Endothelial cell (in vitro differentiated cells): ENCODE measurements at places on chromosomes 5 and 9. TPM values are rescaled to one million over a fixed set of nuclear protein-coding genes. Genes with fewer than 3 reads are reported as not detected.

Gene MARVELD2
- total RNA-seq, result 6.5 TPM

GRCh38 chr9:35568196-35568595, 36.9 kb upstream of the TESK1 start:
- DNase-seq, result no peak

Gene NPR2
- total RNA-seq, result 30.8 TPM

GRCh38 chr5:39513236-39513635, 88.5 kb upstream of the DAB2 start:
- DNase-seq, result no peak

Gene SPINK13
- not detected for total RNA-seq

Gene PANK3
- total RNA-seq, result 103 TPM

DNA sequence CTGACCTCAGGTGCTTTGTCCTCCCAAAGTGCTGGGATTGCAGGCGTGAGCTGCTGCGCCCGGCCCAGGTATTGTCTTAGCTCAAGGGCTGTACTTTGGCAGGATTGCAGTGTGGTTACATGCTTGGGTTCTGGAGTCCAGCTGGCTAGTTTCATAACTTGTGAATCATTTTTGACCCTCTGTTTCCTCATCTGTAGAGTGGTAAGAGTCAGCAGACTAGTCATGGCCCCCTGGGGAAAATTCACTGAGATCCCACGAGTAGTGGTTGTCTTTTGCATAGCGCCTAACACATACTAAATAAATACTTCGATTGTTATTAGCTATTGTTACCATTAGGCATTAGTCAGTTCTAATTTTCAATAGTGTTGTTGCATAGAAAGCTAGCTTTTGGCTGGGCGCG, 14.3 kb downstream of the PTPA start:
- DNase-seq, result no peak

- DNase-seq, result no peak
Observed at GRCh38 chr5:11048760-11049159, 287.7 kb upstream of the DAP start.

Gene ABLIM3
- total RNA-seq, result 3.6 TPM

GRCh38 chr9:20335668-20336332, 286.5 kb downstream of the MLLT3 start:
- no peak for DNase-seq

Gene ZNF483
- 24.0 TPM for total RNA-seq

DNA sequence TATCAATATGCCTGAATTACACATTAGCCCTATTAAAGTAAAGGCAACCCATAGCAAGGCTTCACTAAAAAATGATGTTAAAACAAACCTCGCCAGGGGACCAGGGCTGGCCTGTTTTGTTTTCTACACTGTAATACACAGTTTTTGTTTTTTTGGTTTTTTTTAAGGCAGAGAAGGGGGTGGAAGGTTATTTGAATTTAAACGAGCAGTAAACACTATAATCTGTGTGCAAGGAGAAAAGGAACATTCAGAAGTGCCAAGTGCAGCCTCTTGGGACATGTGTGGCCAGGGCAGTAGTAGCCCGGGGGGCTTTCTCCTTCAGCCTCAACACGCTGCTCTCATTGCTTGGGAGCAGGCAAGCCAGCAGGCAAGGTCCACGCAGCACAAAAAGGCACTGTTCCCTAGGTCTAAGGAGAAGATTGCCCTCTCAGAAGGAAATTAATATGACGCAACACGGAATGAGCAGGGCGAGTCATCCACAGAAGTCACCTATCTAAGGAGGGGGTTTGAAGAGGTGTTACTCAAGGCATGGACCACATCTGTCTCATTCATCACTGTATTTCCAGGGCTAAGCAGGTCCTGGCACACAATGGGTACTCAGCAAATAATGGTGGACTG, 16.2 kb downstream of the SIL1 start:
- no peak for DNase-seq

Gene LOX
- total RNA-seq, result 0.23 TPM

Gene UAP1L1
- total RNA-seq, result 3.2 TPM

DNA sequence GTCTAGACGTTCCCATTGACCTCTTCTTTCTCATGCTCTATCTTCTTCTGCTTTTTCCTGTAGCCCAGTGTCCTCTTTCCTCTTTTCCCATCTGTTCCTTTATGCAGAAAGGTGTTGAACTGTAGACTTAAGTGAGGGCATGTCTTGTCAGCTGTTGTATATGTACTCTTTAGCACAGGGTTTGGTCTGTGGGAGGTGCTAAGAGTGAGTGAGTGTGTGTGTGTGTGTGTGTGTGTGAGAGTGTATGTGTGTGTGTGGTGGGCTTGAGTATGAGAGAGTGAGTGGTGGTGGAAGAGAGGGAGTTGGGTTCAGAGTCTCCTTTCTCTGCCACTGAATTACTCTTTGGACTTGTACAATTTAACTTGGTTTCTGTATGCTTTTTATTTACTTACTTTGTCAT, 10.3 kb upstream of the ROPN1L start:
- no peak for DNase-seq

Gene SLC9A3
- total RNA-seq, result 1.1 TPM

GRCh38 chr5:147961208-147961749, 54.9 kb upstream of the C5orf46 start:
- no peak for DNase-seq

DNA sequence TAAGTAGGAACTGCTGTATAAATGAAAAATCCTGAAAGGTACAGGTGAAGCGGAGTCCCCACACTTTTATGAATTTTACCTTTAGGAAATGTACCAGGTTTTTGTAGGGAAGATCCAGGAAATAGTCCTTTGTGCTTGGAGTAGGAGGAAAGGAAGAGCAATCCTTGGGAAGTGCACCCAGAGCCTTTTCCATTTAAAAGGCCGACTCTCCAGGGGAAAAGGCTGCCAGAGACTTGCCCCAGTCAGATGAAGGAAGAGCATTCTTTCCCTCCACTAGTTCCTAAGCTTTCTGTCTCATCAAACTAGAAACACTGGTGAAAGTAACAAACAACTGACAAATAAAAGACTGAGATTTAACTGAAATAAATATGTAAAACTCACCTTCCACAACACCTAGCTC, 779.4 kb upstream of the CDH6 start:
- no peak for DNase-seq

GRCh38 chr5:181217803-181218062, 5.3 kb upstream of the TRIM41 start:
- no peak for DNase-seq

- no peak for DNase-seq
Observed at GRCh38 chr9:71891557-71892189, 19.3 kb downstream of the ABHD17B start.

- no peak for DNase-seq
Observed at GRCh38 chr5:179817890-179818745, 2.6 kb upstream of the SQSTM1 start.

- DNase-seq, result no peak
Observed at GRCh38 chr9:132539096-132539495, 43.3 kb upstream of the BARHL1 start.

Gene CMBL
- total RNA-seq, result 13.1 TPM
